ENCODE measurements at places on chromosomes 3 and 15.

DNA sequence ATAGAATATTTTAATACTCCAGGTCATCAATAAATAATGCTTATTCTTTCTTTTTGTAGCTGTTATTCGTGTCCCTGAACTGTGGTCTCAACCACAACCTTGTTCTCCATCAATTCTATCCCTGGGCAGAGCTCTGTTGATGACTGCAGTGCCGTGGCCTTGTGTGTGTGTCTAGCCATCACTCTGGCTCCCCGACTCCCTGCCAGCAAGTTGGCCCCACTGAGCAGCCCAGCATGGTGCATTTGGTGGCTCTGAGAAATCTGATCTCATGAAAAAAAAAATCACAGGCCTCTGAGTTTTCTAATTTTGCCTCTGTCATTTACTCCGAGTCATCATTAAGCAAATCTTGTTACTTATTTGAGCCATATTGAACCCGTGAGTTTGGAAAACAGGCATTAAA lies 164.7 kb downstream of the GOLGA6L6 start:
- no peak for DNase-seq

DNA sequence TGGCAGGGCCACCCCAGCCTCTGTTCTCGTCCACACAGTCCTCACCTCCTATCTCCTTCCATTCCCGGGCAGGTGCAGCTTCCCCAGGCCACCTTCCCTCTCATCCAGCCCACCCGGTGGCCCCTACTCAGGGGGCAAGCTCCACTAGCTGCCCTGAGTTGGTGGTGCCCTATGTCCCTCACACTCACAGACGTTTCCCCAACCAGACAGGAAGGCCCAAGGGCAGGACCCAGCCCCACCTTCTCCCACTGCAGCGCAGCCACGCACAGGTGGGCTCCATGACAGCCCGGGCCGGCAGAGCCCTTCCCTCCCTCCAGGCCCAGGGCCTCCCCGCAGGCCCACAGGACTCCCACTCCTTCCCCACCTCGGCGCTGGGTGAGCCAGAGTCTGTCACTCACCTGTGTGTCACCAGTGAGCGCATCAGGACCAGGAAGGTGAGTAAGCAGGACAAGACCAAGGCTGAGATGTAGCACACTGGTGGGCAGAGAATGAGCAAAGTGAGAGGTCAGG lies 11.1 kb downstream of the ISLR start:
- DNase-seq, result no peak

DNA sequence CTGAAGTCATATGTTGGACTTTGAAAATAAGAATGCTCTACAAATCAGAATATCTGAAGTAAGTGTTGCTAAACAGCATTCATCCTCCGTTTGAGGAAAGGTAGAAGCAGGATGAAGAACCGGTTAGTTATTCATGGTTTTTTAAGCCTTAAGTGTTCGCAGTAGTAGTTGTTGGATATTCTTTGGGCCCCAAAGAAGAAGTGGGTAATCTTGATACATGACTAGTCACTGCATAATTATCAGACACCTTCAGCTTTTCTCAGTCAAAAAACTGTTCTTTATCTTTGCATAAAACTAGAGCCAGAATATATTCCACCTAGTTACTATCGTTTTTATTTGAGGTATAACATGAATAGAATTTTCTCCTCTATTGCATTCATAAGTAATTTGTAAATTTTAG lies 13.8 kb downstream of the RAB5A start:
- no peak for DNase-seq

- no peak for DNase-seq
These were observed 114.4 kb downstream of the PLCL2 start for GRCh38 chr3:16999161-16999560.

DNA sequence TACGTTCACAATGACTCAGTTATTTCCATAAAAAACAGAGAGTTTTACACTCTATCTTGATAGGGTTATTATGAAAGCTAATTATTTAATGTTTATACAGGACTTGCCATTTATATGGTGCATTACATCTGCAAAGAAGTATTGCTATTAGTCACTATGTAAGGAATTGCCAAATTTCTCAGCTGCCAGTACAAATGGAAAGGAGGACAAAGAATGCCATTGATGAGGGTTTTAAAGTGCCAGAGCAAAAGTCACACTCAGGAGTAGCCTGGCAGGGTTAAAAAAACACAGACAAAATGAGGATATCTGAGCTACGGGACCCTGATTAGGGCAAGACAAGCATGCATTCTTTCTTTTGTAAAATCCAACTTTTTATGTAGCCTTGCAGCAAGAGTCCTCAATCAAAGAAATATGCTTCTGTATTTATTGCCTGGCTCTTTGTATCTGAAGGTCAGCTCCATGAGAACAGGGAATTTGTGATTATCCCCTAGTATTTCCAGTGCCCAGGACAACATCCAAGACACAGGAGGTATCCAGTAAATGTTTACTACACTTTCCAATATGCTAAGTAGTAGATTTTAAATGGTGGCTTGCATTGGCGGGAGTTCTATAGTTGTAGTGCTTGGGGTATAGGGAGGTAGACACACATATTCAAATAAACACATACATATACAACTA lies 1013.6 kb downstream of the ROBO1 start:
- no peak for DNase-seq

DNA sequence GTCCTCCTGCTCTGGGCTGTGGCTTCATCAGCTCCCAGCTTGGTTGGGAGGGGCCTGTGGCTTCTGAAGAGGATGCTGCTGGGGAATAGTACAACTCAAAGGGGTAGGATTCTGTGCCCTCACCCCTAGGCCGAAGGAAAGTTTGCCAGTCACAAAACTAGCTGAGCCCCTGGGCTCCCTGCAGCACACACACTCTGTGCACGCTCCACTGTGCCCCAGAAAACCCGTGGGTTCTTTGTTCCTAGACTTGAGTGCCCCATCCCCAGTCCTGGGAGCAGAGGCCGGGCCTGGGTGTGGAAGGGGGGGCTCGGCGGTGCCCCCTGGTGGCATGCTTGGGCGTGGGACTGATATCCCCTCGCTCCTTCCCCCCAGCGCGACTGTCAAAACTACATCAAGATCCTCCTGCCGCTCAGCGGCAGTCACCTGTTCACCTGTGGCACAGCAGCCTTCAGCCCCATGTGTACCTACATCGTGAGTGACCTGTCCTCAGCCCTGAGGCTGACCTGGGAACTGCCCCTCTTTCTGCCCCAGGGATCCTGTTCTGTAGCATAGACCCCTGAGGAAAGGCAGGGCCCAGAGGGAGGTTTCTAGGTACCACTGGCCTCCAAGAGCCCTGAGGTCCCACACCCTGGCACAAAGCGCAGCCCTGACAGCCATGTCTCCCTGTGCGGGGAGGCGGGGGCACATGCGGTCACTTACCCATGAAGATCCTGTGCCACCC lies 14.2 kb downstream of the CIB1 start:
- no peak for DNase-seq

DNA sequence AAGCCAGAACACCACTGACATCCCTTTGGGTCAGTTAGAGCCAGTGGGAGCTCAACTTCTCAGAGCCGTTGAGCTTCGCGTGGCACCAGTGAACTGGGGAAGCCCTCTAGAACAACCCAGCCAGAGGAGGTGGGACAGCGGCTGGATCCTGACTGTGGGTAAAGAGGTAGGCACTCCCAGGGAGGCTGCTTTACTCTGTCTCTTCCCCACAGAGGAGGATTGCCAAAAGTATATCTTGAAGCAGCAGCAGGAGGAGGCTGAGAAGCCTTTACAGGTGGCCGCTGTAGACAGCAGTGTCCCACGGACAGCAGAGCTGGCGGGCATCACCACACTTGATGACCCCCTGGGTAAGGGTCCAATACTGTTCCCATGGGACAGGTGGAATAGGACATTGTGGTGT lies 1.2 kb downstream of the MYD88 start:
- peak; percentile 50 for DNase-seq

DNA sequence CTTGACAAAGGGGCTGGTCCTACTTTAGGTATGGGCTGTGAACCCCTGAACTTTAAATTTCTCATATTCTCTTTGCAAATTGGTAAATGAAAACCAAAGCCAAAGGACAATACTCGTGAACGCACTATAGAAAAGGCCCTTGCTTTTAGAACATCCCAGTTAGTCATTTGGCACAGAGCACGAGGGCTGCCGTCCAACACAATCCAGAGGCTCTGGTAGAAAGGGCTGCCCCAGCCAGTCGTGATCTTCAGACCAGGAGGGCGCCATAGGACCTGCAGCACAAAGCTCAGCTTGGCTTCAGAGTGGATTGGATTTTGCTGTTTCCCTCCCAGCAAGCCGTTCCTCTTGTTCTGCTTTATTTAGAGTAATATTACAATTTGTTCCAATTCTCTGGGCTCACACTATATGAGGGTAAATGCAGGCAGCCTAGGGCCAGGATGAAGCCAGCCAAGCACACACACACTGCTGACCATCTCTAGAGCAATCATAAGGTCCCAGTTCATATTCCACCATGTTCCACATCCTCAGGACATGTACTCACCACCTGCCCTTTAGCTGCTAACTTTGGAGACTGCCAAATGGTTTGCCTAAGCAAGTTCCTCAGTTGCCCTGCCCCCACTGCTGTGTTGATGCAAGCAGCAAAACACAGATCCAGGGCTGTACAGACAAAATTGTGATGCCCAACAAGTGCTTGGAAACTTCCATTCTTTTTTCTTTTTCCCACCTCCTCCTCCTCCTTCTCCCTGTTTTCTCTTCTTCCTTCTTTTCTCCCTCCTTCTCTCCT lies 6.0 kb upstream of the BFSP2 start:
- DNase-seq, result no peak

- no peak for DNase-seq
These were observed 745.8 kb upstream of the SGO1 start for GRCh38 chr3:20931834-20932233.

GRCh38 chr3:73746623-73747022 lies 121.9 kb upstream of the PDZRN3 start:
- no peak for DNase-seq

DNA sequence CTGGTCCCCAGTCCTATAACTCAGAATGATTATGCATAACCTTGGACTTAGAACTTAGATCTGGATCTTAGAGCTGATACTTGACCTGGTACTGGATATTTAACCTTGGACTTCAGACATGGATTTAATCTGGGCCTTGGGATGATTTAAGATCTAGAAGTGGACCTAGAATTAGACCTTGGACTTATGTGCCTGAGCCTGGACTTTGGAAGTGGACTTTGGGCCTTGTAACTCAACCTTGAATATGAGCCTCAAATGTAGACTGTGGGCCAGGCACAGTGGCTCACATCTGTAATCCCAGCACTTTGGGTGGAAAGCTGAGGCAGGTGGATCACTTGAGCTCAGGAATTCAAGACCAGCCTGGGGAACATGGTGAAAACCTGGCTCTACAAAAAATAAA lies 46.1 kb downstream of the ZNF589 start:
- DNase-seq, result no peak

- DNase-seq, result no peak
These were observed 379.3 kb upstream of the CBLB start for GRCh38 chr3:106247902-106248684.

- no peak for DNase-seq
These were observed 518.7 kb downstream of the MCTP2 start for GRCh38 chr15:94749811-94750617.

DNA sequence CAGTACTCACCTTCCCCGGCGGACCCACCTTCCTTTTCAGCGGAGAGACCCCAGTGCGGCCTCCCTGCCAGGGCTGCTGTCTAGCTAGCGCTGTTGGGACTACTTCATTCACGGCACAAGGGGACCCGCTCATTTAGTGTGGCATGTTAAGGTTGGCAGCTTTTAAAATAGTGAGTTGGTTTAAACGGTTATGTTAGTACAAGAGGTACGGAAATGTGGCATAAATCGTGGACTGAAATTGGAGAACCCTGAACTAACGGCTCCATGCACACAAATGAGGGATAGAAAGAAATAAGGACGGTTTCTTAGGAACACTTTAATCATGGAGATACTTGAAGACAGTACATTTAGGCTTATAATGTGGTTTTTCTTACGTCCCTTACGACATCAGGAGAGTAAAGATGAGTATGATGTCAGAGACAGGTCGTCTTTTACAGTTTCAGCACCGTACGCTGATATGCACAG lies 752 bp downstream of the CEP63 start:
- no peak for DNase-seq

- DNase-seq, result no peak
These were observed 8.6 kb downstream of the GPR15 start for GRCh38 chr3:98540346-98540745.

DNA sequence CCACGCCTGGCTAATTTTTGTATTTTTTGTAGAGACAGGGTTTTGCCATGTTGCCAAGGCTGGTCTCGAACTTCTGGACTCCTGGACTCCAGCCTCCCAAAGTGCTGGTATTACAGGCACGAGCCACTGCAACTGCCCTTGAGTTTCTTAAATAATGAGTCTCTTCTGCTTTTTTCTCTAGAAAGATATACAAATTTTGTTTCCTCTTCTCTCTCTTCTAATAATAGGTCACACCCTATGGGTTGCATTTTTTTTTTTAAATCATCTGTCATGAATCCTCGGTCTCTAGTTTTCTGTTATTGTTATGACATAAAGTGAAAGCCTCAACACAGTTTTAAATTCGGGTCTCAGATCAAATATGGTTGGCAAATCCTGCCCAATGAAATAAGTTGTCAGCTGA lies 111.2 kb downstream of the IL12A start:
- DNase-seq, result no peak

DNA sequence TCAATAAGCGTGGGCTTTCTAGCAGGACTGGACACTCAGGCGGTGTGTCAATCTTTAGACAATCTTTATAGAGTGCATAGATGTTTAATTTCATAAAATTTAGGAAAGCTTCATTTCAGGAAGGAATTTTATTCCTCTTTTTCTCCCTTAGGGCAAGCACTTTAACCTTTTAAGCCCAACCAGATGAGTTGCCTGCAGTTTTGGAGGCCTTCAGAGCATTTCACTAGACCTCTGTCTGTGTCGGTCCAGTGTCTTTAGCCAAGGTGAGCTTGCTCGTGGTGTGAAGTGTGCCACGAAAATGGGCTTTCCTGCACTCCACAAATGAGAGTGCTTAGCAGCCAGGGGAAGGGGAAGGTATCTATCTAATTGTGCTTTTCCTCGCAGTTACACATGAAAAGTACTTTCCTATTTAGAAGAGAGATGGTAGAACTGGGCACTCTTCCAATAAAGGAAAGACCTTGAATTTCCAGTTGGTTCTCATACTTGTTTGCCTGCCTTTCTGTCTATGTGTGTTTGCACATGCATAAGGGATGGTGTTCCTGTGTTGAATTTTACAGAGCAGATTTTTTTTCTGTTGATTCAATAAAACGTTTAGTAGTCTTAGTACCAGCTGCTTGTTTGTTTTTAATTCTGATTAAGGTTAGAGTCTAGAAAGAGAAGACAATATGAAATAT lies 53.6 kb downstream of the FEZF2 start:
- no peak for DNase-seq
